ENCODE measurements at places on chromosomes 5 and 9.

- DNase-seq = no peak
These were observed 553.0 kb downstream of the CSNK1G3 start for GRCh38 chr5:124064956-124065355.

GRCh38 chr5:125604104-125604503 is 819.1 kb upstream of the GRAMD2B start:
- DNase-seq = no peak

GRCh38 chr9:111743275-111743674 is 51.5 kb downstream of the SHOC1 start:
- no peak for DNase-seq

- no peak for DNase-seq
These were observed 425.7 kb upstream of the CYLC2 start for GRCh38 chr9:102569436-102569835.

GRCh38 chr9:86303316-86303975 is 21.1 kb upstream of the ISCA1 start:
- no peak for DNase-seq

DNA sequence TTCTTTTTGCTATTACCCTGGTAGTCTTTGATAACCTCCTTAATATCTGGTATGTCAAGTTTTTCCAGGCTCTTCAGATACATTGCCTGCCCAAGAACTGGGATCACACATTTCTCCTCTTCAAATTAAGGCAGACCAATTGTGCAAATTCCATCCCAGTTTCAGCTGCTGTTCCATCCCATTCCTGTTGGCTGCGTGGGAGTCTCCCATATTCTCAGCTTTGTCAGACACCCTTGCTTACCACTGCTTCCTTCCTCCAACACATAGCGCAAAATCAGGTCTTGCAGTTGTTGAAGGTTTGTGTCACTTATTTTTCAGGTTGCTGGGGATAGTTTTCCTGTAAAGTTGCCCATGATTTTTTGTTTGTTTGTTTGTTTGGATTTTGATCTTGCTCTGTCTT is 15.2 kb downstream of the HCN1 start:
- DNase-seq = no peak

- no peak for DNase-seq
These were observed 47.4 kb downstream of the RNF180 start for GRCh38 chr5:64213011-64213410.

Measured in endothelial cell (in vitro differentiated cells).